Stimulated activated CD4-positive, alpha-beta T cell treated with anti-CD3 and anti-CD28 coated beads, Interleukin-15, amount 100 ng/mL, for 1 hour (primary cell): ENCODE measurements at places on chromosomes 5 and 9.

GRCh38 chr5:68494771-68495170 lies 279.2 kb downstream of the PIK3R1 start:
- DNase-seq = no peak

DNA sequence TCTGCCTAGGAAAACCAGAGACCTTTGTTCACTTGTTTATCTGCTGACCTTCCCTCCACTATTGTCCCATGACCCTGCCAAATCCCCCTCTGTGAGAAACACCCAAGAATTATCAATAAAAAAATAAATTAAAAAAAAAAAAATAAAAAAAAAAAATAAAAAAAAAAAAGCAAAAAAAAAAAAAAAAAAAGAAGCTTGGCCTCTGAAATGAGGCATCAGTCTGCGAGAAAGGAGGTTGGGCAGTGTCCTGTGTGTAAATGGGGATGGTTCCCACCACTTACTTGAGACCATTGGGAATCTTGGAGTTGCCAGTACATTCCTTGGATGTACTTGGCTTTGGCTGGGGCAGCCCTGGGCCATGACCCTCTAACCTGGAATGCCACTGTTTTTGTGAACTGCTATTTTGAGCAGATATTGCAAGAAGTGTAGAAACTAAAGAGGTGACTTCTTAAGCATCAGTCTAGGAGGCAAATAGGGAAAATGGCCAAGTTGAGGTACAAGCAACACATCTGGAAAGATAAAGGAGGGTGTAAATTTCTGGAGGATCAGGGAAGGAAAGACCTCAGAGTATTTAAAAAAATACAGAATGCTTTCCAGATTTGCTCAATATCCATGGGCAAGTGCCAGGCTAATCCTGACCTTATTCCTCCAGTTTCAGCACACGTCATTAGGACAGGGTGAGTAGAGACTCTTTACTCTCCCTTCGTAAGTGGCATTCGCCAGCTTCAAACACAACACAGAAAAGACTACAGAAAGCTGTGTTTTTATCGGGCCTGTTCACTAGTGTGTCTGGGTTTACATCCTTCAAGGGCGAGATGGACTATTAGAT lies 58.1 kb downstream of the HSPA4 start:
- DNase-seq = no peak

- no peak for DNase-seq
Observed at GRCh38 chr5:19782566-19782965, 205.4 kb downstream of the CDH18 start.

DNA sequence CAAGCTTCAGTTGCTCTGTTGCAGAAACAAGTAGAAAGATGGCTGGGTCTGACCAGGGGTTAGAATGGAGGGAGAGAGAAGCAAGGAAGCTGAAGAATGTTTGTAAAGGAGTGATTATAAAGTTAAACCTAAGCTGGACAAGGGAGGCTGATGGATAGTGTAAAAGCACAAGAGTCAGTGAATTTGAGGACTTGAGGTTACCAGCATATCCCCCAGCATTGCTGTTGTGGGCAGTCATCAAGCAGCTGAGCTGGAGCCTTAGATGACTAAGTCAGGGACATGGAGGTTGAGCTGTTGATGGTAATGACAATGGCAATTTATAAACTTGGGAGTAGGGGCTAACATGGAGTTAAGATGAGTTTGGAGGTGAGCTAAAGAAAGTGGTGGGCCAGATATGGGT lies 131.5 kb downstream of the ERCC6L2 start:
- no peak for DNase-seq

DNA sequence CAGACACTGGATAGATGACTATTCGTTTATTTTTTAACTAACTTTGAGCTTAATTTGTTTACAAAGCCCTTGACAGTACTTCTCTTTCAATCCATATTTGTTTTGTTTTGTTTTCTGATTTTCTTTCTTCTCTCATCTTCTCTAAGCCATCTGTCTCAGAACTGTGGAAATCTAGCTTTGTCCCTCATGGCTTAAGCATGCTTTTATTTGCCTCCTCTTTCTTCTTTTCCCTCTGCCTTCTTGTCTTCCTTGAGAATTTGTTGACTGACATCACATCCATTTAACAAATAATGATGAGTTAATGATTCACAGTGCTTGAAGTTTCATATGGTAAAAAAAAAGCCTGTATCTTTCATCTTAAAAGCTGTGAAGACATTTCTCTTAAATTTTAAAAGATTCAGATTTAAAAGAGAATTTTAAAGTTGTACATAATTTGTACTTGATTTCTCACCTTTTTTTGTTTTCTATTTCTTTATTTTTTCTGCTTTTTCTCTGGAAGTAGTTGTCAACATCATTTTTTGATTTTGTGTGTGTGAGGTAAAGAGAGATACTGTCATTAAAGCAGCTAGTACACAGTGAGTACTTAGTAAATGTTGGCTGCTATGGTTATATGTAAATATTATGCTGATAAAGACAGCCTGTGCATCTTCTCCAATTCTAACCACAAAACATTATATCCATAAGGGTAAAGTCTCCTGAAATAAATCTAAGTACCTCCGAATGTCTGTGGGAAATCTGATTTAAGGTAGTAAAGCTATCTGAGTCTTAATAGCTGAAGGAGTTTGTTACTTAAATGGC lies 13.9 kb upstream of the SGCD start:
- no peak for DNase-seq

DNA sequence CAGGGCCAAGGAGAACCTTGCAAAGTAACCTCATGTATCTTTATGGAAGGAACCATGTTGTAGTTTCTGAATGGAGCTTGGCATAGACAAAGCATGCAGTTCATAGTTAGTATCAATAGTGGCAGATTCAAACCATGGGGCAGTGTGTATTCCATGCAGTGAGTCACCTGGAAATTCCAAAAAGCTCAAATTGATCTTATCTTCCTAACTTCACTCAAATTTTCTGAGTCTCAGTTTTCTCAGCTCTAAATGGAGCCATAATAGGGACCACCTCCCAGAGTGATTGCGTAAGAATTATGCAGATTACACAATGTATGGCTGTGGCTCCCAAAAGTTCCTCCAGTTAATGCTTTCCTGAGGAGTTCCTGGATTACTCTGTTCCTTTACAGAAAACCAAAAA lies 549.9 kb upstream of the KLF4 start:
- DNase-seq = no peak

- no peak for DNase-seq
Observed at GRCh38 chr9:137441289-137441934, at the start of gene ENTPD8. Gene ENTPD8, minus strand, starts transcription at chr9:137441357. Its CDS starts 3,072 bp downstream, at chr9:137438285.

DNA sequence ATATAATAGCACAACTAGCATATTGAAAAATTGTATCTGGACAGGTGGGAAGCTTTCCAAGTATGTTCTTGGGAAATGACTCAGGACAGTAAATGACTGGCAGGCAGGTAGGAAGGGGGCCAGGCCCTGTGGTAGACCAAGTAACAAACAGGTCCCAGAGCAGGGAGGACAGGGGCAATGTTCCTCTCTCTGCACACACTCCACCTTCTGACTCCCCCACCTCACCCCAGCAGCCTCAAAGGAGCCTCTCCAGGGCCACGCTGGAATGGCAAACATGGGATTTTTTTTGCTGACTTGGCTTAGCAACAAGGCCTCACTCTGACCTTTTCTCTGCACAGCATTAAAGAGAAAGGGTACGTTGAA lies 31.1 kb upstream of the IQGAP2 start:
- no peak for DNase-seq

GRCh38 chr5:168317521-168318147 lies 26.2 kb downstream of the WWC1 start:
- DNase-seq = no peak

DNA sequence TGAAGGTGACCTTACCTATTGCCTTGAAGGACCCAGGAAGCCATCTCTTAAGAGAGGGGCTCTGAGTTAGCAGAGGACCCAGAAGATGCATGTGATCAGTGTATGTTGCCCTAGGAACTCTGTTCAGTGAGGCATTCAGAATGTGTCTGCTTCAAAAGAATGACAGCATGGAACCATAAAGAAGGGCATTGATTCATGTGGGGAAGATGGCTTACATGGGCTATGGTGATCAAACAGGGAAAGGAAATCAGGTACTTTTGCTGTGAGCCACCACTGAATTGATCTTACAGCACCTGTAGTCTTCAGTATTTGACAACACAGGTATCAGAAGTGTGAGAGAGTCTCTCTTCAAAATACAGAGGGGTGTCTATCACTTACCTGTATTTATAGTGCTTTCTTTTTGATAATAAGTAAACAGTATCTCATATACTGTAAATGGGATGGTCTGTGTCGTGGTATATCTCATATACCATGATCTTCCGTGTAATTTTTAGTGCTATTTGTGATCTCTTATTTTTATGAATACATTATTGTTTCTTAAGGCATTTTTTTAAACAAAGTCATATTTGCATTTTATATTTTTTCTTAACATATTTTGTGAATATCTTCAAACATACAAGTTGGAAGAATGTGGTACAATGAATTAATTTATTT lies 57.0 kb downstream of the FOCAD start:
- DNase-seq = no peak
